Stimulated activated CD4-positive, alpha-beta T cell treated with anti-CD3 and anti-CD28 coated beads, Interleukin-2, amount 100 ng/mL, for 48 hours (primary cell): ENCODE measurements at places on chromosomes 11 and 22.

- no peak for DNase-seq
These were observed 35.7 kb downstream of the BID start for GRCh38 chr22:17738386-17739128.

DNA sequence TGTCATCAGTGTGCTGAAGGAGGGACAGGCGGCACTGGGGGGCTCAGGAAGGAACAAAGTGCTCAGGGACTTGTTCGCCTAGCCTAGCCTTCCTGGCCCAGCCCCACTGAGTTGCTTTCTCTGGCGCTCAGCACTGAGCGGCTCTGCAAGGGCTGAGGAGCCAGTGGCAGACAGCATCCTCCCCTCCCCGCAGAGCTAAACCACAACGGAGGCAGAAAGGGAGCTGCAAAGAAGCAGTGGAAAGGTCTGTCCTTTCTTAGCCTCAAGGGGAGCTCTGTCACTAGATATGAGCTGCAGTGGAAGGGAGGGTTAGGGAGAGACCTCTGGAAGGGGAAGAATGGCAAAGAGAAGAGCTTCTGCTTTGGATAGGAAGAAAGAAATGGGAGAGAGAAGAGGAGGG lies 89.7 kb upstream of the PHOX2A start:
- DNase-seq, result no peak

GRCh38 chr11:122742301-122743018 lies 86.9 kb downstream of the UBASH3B start:
- no peak for DNase-seq

GRCh38 chr22:37893583-37893983 lies 12.5 kb upstream of the MICALL1 start:
- no peak for DNase-seq

DNA sequence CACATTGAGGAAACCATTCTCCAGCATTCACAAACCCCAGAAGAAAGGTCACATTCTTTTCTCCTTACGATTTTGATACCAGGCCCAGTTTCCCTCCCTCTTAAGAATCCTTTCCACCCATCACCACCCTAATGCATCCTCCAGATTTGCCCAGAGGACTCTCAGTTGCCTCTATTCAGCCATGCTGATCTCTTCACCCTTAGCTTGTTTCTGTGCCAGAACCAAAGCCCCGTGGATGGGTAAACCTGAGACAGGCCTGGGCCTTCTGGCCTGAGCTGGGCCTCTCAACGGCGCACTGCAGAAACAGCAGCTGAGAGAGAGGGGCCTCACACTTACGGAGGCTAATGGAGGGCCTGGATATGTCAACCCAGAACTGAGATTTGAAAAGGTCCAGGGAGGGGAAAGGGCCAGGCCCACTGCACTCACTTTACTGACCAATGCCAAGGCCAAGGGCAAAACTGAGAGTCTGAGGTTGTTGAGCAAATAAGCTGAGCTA lies 32.2 kb upstream of the OAF start:
- DNase-seq, result no peak
